ENCODE measurements at places on chromosomes 11 and 22.

GRCh38 chr22:46472722-46473016 is 64.8 kb downstream of the CELSR1 start:
- no peak for DNase-seq

DNA sequence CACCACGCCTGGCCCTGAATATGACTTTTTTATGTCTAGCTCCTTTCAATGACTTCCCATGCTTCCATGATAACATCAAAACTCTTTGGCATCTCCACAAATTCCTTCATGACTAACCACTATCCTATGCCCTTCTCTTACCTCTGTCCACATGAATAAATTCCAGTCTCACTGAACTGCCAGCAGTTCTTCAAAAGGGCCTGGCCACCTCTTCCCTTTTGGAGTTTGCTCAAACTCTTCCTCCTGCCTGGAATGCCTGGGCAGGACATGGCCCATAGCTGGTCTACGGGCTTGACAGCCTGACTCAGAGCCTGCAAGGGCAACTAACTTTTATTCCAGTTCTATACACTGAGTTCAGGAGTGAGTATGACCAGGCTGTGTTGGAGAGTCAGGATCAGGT is 41.8 kb upstream of the ZBTB16 start:
- no peak for DNase-seq

GRCh38 chr22:20576445-20576816 is 69.0 kb downstream of the MED15 start:
- DNase-seq = no peak

GRCh38 chr11:120219232-120219937 is 8.6 kb downstream of the OAF start:
- no peak for DNase-seq

- no peak for DNase-seq
These were observed 20.2 kb upstream of the IL17RA start for GRCh38 chr22:17064498-17065100.

Measured in stimulated activated CD4-positive, alpha-beta T cell treated with anti-CD3 and anti-CD28 coated beads, TNF-alpha, amount 100 ng/mL, for 24 hours (primary cell).